ENCODE measurements at places on chromosomes 2 and 18.

DNA sequence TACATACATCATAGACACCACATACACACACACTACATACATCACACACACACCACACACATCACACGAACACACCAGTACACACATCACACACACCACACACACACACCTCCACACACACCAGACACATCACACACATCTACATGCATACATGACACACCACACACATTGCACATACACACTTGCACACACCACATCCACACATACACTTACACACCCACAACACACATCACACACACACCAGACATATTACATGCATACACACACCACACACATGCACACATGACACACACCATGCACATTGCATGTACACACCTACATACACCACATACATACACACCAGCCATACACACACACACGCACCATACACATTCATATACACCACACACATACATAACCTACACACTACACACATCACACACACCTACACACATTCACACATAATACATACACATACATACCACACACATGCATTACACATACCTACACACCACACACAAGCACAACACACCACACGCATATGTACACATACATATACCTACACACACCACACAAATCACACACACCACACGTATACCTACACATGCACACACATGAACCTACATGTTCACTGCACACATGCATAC, 156.5 kb downstream of the NDUFA10 start:
- DNase-seq: no peak

- no peak for DNase-seq
Measured at GRCh38 chr2:95285542-95285932, 11.3 kb downstream of the PROM2 start.

GRCh38 chr2:67898595-67898994, 164.2 kb downstream of the C1D start:
- no peak for DNase-seq

DNA sequence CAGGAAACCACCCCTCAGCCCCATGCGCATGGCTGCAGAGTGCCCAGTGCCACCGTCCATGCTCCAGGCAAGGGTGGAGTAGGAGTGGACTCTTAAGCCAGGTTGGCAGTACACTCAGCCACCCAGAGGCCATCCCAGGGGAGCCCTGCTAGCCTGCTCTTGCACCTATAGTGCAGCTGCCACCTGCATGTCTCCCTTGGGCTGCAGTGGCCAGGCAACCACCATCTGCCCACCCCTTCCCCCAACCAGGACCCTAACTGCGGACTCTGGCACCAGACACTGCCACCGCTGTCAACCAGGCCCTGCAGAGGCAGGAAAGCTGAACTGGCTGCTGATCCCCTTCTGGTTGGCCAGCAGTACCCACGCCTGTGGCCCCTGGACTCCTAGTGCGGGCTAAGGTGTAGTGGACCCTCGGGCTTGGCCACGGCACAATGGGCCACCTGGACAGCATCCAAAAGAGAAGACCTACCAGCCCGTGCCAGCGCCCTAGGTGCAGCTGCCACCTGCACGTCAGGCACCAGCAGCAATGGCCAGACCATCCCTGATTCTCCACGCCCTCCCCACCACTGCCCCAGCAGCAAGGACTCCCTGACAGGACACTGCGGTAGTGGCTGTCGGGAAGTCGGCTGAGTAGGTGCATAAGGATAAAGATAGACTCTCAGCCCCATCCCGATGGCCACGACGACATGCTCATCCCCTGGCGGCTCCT, 72.8 kb downstream of the RPIA start:
- DNase-seq: no peak

GRCh38 chr18:49022311-49023161, 71.8 kb upstream of the SMAD7 start:
- DNase-seq: no peak

GRCh38 chr2:69067866-69068265, 54.9 kb downstream of the ANTXR1 start:
- DNase-seq: no peak

GRCh38 chr2:6025391-6025790, 333.2 kb downstream of the SOX11 start:
- no peak for DNase-seq

- no peak for DNase-seq
Measured at GRCh38 chr18:191725-192124, 33.4 kb downstream of the USP14 start.

GRCh38 chr2:39676342-39676741, 10.6 kb downstream of the TMEM178A start:
- DNase-seq: no peak
